ENCODE measurements at places on chromosomes 7 and 10. TPM values are rescaled to one million over a fixed set of nuclear protein-coding genes. Genes with fewer than 3 reads are reported as not detected.

- H3K27ac ChIP-seq: no peak overlapping the region
- no peak for DNase-seq
- no peaks in the 10 kb centered on the region for H3K36me3 ChIP-seq
- no peak overlapping the region for H3K4me3 ChIP-seq
- H3K4me1 ChIP-seq: peaks cover 15% of the 10 kb centered on the region
Measured at GRCh38 chr7:80385508-80385907, 126.4 kb downstream of the GNAT3 start.

Gene SP8
- not detected for total RNA-seq

- H3K27ac ChIP-seq: no peak overlapping the region
- no peaks in the 10 kb centered on the region for H3K4me1 ChIP-seq
- H3K4me3 ChIP-seq: no peak overlapping the region
- H3K27me3 ChIP-seq: no peaks in the 10 kb centered on the region
Measured at GRCh38 chr10:108452533-108452932, 1288.0 kb upstream of the SORCS1 start.

Gene KCP
- total RNA-seq: 0.81 TPM

DNA sequence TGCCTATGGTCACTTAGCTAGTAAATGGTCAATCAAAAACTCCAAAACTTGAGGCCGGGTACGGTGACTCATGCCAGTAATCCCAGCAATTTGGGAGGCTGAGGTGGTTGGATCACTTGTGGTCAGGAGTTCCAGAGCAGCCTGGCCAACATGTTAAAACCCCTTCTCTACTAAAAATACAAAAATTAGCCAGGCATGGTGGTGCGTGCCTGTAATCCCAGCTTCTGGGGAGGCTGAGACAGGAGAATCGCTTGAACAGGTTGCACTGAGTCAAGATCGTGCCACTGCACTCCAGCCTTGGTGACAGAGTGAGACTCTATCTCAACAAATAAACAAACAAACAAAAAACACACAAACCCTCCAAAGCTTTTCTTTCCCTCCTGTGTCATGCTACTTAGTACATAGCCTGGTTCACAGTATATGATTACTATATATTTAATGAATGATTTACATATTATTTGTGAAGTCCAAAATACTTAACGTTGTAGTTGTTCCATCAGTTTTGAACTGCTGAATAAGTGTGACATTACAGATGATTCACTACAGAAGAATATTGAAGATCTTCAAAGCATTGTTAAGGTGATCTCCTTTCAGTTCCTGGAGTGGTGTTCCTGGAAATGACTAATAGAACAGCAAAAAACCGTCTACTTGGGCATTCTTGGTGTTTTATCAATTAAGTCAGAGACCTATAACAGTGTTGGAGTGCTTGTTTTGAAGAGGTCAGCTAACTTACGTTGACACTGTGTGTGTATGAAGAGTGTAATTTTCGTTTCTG is 72.9 kb downstream of the ADK start:
- no peaks in the 10 kb centered on the region for H3K27me3 ChIP-seq
- DNase-seq: no peak
- H3K27ac ChIP-seq: no peak overlapping the region
- no peak overlapping the region for H3K4me3 ChIP-seq
- no peaks in the 10 kb centered on the region for H3K36me3 ChIP-seq

DNA sequence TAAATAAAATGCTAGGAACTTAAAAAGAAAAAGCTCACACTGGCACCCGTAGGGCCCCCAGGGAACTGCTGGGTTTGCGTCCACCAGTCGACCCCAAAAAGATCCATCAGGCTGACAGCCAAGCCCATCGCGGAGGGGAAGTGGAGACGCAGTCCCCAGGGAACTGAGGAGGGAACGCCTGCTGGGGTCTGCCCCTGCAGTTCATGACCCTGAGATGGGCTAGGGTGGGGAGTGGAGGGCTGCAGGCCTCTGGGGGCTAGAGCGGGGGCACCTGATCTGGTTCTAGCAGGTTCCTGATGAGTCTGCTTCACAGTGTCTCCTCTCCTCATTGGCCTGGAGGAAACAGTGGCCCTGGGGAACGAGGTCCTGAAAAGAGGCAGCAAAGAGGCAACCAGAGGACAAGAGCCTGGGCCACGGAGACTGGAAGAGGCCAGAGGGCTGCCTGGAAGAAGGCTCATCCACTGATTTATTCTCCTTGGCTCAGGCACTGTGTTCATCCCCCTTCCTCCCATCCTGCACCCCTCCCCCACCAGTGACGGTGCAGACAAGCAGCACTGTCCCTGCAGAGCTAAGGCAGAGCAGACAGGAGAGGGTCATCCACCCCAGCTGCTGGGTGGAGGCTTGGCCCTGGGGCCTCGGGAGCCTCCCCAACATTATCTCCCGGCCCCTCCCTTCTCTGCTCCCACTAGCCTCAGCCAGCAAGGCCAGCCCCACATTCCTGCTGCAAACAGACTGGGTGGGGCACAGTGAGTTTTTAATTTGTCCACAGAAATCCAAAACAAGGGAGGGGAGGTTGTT is 24.7 kb upstream of the HSPA12A start:
- no peak for DNase-seq
- H3K27me3 ChIP-seq: no peaks in the 10 kb centered on the region
- no peaks in the 10 kb centered on the region for H3K36me3 ChIP-seq
- no peak overlapping the region for H3K4me3 ChIP-seq
- H3K27ac ChIP-seq: no peak overlapping the region

- DNase-seq: no peak
- H3K4me3 ChIP-seq: no peak overlapping the region
- no peak overlapping the region for H3K27ac ChIP-seq
- H3K36me3 ChIP-seq: no peaks in the 10 kb centered on the region
Measured at GRCh38 chr7:49597805-49598204, 175.6 kb upstream of the VWC2 start.

DNA sequence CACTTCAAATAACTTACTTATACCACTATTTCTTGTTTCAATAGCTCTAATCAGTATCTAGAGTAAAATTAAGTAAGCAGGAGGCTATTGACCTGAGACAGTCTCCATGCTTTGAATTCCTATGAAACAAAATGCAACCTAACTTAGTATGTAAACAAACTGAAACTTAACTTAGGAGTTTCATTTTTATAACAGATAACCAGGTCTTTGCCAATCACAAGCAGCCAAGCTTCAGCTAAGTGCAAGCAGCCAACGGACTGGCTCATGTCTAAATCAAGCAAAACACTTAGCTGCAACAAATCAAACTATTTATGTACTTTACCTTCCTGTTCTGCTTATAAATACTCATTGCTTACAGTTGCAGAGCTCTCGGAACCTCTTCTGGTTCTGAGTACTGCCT is 4.4 kb upstream of the GSTK1 start:
- no peak for DNase-seq
- no peaks in the 10 kb centered on the region for H3K27me3 ChIP-seq
- no peaks in the 10 kb centered on the region for H3K36me3 ChIP-seq
- H3K27ac ChIP-seq: no peak overlapping the region
- peaks cover 8% of the 10 kb centered on the region for H3K4me1 ChIP-seq

DNA sequence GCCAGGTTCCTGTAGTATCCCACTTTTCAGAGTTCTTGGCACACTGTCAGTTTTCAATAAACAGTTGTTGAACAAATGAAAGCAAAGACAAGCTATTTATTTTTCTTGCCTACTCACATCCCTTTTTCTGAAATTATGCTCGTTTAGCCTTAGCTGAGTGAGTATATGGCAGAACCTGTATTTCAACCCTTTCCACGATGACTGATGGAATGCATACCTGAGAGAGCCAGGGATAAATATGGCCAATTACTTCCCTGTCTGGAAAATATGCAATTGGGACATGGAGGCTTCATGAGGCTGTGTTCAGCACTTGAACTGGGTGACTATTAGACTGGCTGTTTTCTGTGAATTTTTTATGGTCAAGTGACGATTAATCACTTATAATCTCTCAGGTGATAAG is 144.5 kb upstream of the POT1 start:
- H3K4me3 ChIP-seq: no peak overlapping the region
- no peaks in the 10 kb centered on the region for H3K27me3 ChIP-seq
- DNase-seq: no peak

Gene SLC26A5
- total RNA-seq: not detected

GRCh38 chr7:38274486-38274885 is 1.1 kb upstream of the TARP start:
- H3K4me3 ChIP-seq: no peak overlapping the region
- no peaks in the 10 kb centered on the region for H3K27me3 ChIP-seq
- DNase-seq: no peak
- no peaks in the 10 kb centered on the region for H3K4me1 ChIP-seq
- no peaks in the 10 kb centered on the region for H3K36me3 ChIP-seq

GRCh38 chr7:50646069-50646468 is 80.9 kb upstream of the DDC start:
- no peaks in the 10 kb centered on the region for H3K27me3 ChIP-seq
- no peak for DNase-seq
- no peak overlapping the region for H3K27ac ChIP-seq
- H3K4me1 ChIP-seq: peaks cover 12% of the 10 kb centered on the region
- no peak overlapping the region for H3K4me3 ChIP-seq
- H3K36me3 ChIP-seq: no peaks in the 10 kb centered on the region

Gene GIMAP5
- 55.0 TPM for total RNA-seq

- peak overlapping the region; percentile 17 for H3K4me3 ChIP-seq
- no peaks in the 10 kb centered on the region for H3K4me1 ChIP-seq
- no peak for DNase-seq
- H3K27ac ChIP-seq: no peak overlapping the region
- no peaks in the 10 kb centered on the region for H3K27me3 ChIP-seq
- H3K36me3 ChIP-seq: no peaks in the 10 kb centered on the region
Measured at GRCh38 chr10:124539935-124540641, 78.5 kb downstream of the LHPP start.

DNA sequence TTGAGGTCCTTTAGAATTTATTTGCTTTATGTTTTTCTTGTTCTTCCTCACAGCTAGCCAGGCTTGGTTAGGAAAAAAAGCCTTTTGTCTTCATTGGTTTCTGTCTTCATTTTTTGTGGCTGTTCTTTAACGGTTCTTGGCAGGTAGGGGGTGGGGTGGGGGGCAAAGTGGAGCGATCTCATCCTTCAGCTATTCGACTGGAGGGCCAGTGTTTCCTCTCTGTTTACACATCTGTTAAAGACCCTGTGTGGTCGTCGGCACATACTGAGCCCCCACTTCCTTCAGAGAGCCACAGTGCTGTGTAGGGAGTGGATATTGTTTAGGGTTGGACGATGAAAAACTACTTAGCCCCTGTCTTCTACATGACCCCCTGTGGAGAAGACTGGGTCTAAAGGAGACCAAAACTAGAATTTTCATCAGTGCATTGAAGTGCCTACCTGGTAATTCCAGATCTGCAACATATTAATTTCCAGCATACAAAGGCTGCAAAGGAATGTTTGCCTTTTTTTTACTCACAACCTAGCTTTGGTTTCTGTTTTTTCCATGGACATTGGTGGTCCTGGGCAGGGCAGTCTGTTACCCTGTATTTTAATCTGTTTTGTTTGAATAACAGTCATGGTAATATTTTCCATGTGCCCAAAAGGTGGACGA is 29.0 kb downstream of the PRPF18 start:
- no peak overlapping the region for H3K4me3 ChIP-seq
- H3K36me3 ChIP-seq: peaks cover 13% of the 10 kb centered on the region
- H3K27ac ChIP-seq: no peak overlapping the region
- H3K27me3 ChIP-seq: no peaks in the 10 kb centered on the region
- peaks cover 5% of the 10 kb centered on the region for H3K4me1 ChIP-seq

- H3K27me3 ChIP-seq: no peaks in the 10 kb centered on the region
- no peak overlapping the region for H3K27ac ChIP-seq
- no peaks in the 10 kb centered on the region for H3K4me1 ChIP-seq
- no peak overlapping the region for H3K4me3 ChIP-seq
Measured at GRCh38 chr7:121360564-121360963, 31.8 kb downstream of the WNT16 start.

GRCh38 chr7:140540136-140540777 is 61.0 kb upstream of the MKRN1 start:
- no peaks in the 10 kb centered on the region for H3K27me3 ChIP-seq
- H3K4me1 ChIP-seq: no peaks in the 10 kb centered on the region
- DNase-seq: no peak
- no peak overlapping the region for H3K27ac ChIP-seq

Gene ZPBP
- not detected for total RNA-seq

GRCh38 chr10:110643653-110644597 is at the start of gene RBM20:
Gene RBM20 (plus strand): TSS chr10:110644336. CDS start chr10:110644455, 119 bp downstream.
- no peak for DNase-seq
- peak within 1 kb of the TSS; percentile 87 for H3K4me3 ChIP-seq
- no peaks in the 10 kb centered on the region for H3K36me3 ChIP-seq
- no peaks in the 10 kb centered on the region for H3K27me3 ChIP-seq
- peak within 1 kb of the TSS; percentile 67 for H3K27ac ChIP-seq

GRCh38 chr10:93954726-93955363 is 38.9 kb upstream of the PLCE1 start:
- H3K4me3 ChIP-seq: no peak overlapping the region
- H3K36me3 ChIP-seq: no peaks in the 10 kb centered on the region
- no peaks in the 10 kb centered on the region for H3K4me1 ChIP-seq
- no peak for DNase-seq

Gene MACC1
- total RNA-seq: 0.14 TPM

- H3K36me3 ChIP-seq: no peaks in the 10 kb centered on the region
- H3K27ac ChIP-seq: no peak overlapping the region
- no peaks in the 10 kb centered on the region for H3K4me1 ChIP-seq
- H3K4me3 ChIP-seq: no peak overlapping the region
- no peak for DNase-seq
Measured at GRCh38 chr10:17805330-17805729, 3.8 kb upstream of the MRC1 start.

DNA sequence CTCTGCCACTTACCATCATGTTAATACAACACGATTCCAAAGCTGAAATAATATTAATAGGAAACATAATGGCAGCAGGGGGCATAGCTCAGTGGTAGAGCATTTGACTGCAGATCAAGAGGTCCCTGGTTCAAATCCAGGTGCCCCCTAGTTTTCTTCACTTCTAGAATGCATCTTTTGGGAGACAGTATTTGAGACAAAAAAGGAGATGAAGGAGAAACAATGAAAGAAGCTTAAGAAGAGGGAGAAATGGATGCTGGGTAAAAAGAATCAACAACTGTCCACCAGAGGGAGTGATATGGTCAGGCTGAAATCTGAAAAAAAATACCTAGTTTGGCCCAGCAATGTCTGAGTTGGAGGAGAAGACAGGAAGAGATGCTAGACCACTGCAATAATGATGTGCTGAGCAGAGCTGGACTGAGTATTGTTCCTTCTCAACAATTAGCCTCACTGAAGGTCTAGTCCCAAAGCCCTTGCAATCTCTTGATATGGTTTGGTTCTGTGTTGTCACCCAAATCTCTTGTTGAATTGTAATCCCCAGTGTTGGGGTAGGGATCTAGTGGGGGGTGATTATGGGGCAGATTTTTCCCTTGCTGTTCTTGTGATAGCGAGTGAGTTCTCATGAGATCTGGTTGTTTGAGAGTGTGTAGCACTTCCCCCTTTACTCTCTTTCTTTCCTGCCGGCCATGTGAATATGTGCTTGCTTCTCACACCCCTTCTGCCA is 48.3 kb downstream of the ZNF783 start:
- no peak for DNase-seq
- no peaks in the 10 kb centered on the region for H3K36me3 ChIP-seq
- H3K27ac ChIP-seq: no peak overlapping the region
- H3K27me3 ChIP-seq: no peaks in the 10 kb centered on the region
- H3K4me3 ChIP-seq: no peak overlapping the region
- no peaks in the 10 kb centered on the region for H3K4me1 ChIP-seq

Gene SAP25
- total RNA-seq: 1.1 TPM

Gene FKBP6
- total RNA-seq: not detected

Gene SPDYE6
- not detected for total RNA-seq

- no peaks in the 10 kb centered on the region for H3K36me3 ChIP-seq
- no peaks in the 10 kb centered on the region for H3K4me1 ChIP-seq
- no peaks in the 10 kb centered on the region for H3K27me3 ChIP-seq
- no peak overlapping the region for H3K4me3 ChIP-seq
- DNase-seq: no peak
Measured at GRCh38 chr10:130758529-130758928, 553.0 kb downstream of the TCERG1L start.

Data from thoracic aorta (tissue), 2 donors.